ENCODE measurements at places on chromosomes 11 and 22. TPM values are rescaled to one million over a fixed set of nuclear protein-coding genes. Genes with fewer than 3 reads are reported as not detected.

- no peak for DNase-seq
Observed at GRCh38 chr11:134761386-134761785, 349.3 kb upstream of the B3GAT1 start.

GRCh38 chr11:119249671-119250010, 43.5 kb downstream of the CBL start:
- no peak for DNase-seq

DNA sequence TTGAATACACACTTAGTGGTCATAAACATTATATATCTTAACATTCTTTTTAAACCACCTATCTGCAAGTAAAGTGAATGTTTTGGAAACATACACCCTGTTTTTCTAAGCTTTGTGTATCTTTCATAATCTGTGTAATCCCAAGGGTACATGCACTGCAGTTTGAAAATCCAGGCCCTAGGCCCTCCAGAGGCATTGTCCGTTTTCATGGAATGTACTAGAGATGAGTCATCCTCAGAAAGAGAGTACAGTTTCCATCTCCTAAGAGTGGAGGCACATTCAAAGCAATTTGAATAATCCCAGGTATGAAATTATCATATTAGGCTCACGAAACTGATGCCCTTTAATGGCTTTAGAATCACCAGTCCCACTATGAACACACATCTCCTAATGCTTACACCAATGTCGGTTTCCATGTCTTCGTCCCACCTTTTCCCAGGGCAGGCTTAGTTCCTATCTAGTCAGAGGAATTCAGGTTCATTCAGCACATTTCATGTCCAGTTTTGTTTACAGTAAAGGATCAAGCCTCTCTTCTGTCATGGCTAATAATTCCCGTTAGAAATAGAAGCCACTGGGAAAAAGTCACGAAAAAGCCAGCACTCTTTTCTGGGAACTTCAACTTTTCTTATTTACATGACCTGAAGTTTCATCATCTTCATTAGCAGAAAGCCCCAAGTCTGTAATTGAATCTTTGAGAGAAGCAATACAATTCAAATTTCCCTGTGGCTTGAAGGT, 39.5 kb upstream of the CD44 start:
- DNase-seq: peak; percentile 56

GRCh38 chr22:23604939-23605712, 25.0 kb upstream of the IGLL1 start:
- no peak for DNase-seq

DNA sequence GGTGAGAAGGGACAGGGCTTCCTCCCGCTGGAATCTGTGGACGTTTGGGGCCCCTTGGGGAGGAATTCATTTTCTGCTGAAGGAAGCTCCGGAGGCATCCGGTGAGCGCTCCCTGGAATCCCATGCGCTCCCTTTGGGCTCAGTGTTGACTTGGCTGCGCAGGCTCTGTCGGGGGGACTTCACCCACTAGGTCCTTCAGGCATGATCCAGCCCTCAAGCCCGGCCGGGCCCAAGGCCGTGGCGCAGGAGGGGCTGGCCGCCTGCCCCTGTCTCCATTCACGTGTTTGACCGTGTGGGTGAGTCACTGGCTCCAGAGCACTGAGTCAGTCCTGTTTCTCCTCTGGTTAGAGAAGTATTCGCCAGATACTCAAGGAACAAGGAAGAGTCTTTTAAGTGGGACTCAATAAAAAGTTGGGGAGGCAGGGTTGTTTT, 1.4 kb downstream of the CTTN start:
- DNase-seq: peak; percentile 94

DNA sequence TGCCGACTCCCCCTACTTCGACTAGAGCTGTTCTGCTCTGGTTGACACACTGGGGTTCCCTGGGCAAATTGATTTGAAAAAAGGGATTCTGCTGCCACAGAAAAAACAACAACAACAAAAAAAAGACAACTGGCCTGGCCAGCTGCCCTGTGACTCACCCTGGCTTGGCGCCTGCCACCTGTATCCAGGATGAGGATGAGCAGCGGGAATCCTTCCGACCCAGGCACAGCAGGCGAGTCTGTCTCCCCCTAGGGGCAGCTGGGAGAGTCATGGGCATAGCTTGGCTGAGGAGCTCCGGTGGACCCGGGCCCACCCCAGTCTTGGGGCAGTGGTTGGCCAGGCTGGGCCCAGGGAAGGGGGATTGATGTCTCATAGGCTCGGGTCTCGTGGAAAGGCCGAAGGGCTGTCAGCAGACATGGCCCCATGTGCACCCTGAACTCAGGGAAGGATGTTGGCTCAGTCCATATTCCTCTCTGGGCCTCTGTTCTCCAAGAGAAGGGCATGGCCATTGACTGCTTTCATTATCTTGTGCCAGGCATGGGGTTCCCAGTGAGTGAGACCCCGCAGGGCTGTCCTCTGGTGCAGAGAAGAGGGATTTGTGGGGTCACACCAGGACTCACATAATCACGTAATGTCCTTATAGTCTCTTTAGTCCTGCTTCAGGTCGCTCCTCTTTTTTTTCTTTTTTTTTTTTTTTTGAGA, 10.4 kb upstream of the SUN2 start:
- peak; percentile 89 for DNase-seq

GRCh38 chr22:17970201-17970708, 54.1 kb downstream of the MICAL3 start:
- no peak for DNase-seq

DNA sequence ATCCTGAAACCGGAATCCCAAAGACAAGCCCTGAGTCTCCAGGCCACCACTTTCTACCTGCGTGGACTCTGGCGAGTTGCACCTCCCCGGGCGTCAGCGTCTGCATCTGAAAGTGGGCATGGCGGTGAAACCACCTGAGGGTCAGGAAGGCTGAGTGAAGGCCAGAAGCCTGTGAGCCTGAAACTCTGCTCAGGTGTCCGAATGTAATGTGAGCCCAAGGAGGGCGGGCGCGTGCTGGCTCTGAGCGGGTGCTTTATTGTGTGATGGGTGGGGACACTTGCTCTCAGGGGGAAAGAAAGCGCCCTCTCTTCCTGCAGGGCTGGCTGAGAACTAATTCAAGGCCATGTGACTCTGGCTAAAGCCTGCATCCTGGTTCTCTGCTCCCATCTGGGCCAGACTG, 135.6 kb downstream of the ST3GAL4 start:
- no peak for DNase-seq

GRCh38 chr11:79168530-79169110, 272.2 kb downstream of the TENM4 start:
- peak; percentile 63 for DNase-seq

DNA sequence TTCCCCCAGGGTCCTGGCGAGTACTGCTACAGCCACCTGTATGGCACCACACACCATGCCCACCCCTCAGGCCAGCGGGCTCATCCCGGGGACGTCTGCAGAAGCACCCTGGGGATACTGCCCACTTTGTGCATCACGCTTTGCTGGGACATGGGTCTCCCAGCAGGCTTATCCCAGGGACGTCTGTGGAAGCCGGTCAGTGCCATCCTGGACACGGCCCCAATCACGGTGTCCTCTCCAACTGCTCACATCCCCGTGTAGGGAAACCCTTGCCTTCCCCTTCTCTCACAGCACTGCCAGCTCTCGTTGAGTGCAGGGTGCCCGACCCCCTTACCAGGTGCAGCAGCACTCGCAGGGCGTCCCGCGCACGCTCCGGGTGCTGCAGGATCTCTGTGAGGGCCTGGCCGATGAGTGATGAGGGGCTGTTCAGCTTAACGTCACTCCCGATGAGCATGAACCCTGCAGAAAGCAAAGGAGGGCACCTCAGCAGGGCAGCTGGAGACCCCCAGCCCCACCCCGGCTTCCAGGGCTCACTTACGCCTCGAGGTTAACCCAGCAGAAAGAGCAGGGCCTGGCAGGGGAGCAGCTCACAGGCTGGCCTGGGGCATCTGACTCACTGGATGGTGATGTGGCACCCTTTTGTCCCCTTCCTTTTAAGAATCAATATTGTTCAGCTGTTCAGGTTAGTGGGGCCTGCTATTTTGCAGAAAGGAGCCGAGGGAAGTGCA, 76.9 kb upstream of the PITPNB start:
- no peak for DNase-seq

GRCh38 chr11:77167111-77167626, 39.1 kb downstream of the MYO7A start:
- no peak for DNase-seq

- DNase-seq: no peak
Observed at GRCh38 chr22:35467681-35468434, 67.9 kb downstream of the MCM5 start.

DNA sequence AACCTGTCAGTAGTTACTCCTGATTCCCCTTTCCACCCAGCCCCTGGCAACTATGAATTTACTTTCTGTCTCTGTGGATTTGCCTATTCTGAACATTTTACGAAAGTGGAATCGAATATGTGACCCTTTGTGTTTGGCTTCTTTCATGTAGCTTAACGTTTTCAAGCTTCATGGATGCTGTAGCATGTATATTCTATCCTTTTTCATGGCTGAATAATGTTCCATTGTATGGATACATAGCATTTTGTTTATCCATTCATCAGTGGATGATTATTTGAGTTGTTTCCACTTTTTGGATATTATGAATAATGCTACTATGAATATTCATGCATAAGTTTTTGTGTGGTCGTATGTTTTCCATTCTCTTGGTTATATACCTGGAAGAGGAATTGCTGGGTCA, 9.2 kb upstream of the GLB1L2 start:
- DNase-seq: no peak

- no peak for DNase-seq
Observed at GRCh38 chr11:11565636-11566035, 56.2 kb downstream of the GALNT18 start.

DNA sequence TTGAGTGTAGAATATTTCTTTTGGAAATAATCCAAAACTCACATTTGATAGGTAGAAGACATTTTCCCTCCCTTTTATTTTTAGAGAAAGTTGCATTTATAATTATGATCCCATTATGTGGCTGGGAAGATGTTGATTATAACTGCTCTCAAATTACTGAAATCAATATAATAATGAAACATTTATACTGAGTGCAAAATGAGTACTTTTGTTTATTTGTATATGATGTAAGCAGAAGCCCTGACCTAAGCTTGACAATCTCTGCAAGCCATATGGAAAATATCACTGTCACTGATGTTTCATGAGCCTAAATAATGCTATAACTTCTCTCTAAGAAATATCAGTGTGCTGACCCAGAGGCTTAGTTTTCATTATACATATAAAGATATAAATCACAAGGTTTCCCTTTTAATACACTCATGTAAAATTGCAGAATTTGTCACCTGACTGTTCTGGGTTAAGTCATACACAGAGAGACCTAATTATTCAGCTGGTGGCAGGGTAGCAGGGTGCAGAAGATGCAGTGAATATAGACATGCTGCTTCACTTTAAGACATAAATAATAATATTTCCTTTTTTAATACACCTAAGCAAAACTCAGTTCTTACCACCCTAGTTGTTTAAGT, 99.2 kb downstream of the BBOX1 start:
- DNase-seq: no peak

DNA sequence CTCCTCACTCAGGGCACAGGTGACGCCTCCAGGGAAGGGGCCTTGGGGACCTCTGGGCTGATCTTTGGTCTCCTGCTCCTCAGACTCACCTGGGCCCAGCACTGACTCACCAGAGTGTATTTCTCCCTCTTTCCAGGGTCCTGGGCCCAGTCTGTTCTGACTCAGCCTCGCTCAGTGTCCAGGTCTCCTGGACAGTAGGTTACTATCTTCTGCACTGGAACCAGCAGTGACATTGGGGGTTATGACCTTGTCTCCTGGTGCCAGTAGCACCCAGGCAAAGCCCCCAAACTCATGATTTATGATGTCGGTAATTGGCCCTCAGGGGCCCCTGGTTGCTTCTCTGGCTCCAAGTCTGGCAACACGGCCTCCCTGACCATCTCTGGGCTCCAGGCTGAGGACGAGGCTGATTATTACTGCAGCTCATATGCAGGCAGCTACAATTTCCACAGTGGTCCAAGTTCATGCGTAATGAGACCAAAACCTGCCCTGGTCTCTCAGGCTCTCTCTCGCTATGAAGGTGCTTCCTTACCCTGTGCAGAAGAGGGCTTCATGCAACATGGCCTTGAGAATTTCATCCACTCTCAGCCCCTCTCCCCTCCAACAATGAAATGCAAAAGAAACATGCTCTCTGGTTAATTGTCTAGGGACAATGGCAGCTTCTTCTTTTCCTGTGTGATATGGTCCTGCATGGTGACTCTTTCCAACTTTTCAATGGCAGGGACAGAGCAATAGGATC, 21.0 kb upstream of the PRAME start:
- DNase-seq: no peak

DNA sequence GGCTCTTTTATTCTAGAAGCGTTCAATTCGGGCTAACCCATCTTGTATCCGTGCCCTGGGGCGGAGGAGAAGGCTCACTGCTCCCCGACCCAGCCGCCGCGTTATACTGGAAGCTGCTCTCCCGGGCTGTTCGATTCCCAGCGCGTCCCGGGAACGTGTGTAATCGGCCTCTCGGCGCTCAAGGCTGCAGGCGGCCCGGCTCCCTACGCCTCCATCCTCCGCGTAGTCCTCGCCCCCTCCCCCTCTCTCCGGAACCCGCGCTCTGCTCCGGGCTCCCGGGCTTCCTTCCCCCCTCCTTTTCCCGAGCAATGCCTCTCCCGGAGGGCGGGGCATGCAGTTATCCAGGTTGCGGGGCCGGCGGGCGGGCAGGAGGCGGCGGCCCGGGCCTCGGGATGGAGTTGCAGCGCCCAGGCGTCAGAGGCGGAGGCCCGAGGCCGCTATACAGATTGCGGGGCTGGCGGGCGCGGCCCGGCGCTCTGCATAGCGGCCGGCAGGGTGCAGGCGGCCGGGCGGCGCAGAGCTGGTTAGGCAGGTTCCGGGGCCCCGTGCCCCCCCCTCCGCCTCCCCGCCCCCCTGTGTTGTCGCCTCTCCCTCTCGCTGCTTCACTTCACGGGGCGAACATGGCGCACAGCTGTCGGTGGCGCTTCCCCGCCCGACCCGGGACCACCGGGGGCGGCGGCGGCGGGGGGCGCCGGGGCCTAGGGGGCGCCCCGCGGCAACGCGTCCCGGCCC, at the start of gene KMT2A:
Gene KMT2A, plus strand, starts transcription at position 600 of the 732 bp plus-strand sequence. Its CDS starts 21 bp downstream, at position 621.
- peak; percentile 96 for DNase-seq

GRCh38 chr22:36104988-36105387, 55.6 kb downstream of the APOL3 start:
- DNase-seq: no peak

GRCh38 chr11:33197915-33198727, 36.8 kb upstream of the CSTF3 start:
- peak; percentile 23 for DNase-seq

Gene LINC01488
- total RNA-seq: not detected

Gene ZC3H7B
- total RNA-seq: 53.4 TPM

Gene DAGLA
- total RNA-seq: 1.0 TPM

Gene PRR33
- total RNA-seq: not detected

Data from MCF 10A (cell line).